Left ventricle myocardium inferior (tissue), 1 donor: ENCODE measurements at places on chromosomes 12 and 14. TPM values are rescaled to one million over a fixed set of nuclear protein-coding genes. Genes with fewer than 3 reads are reported as not detected.

NRXN3 gene
- 1.2 TPM for total RNA-seq

DNA sequence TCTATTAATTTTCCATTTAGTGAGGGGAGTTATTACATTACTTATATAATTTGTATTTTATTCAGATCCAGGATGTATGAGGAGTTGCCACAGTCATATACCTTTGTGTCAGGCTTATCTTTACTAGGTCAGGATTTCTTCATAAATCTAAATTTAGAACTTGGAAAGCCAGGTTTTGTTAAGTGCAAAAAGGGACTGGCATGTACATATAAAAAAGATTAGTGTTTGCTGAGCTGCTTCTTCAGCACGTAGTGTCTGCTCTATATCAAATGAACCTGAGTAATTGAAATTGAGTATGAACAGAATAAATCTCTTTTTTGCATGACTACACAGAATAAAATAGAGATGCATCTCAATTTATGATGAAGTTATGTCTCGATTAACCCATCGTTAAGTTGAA lies 157.4 kb downstream of the NUBPL start:
- H3K27me3 ChIP-seq, result no peaks in the 10 kb centered on the region
- H3K4me1 ChIP-seq, result peaks cover 23% of the 10 kb centered on the region
- peak overlapping the region; percentile 62 for H3K27ac ChIP-seq
- no peak for DNase-seq
- no peaks in the 10 kb centered on the region for H3K36me3 ChIP-seq
- H3K4me3 ChIP-seq, result peak overlapping the region; percentile 9

DNA sequence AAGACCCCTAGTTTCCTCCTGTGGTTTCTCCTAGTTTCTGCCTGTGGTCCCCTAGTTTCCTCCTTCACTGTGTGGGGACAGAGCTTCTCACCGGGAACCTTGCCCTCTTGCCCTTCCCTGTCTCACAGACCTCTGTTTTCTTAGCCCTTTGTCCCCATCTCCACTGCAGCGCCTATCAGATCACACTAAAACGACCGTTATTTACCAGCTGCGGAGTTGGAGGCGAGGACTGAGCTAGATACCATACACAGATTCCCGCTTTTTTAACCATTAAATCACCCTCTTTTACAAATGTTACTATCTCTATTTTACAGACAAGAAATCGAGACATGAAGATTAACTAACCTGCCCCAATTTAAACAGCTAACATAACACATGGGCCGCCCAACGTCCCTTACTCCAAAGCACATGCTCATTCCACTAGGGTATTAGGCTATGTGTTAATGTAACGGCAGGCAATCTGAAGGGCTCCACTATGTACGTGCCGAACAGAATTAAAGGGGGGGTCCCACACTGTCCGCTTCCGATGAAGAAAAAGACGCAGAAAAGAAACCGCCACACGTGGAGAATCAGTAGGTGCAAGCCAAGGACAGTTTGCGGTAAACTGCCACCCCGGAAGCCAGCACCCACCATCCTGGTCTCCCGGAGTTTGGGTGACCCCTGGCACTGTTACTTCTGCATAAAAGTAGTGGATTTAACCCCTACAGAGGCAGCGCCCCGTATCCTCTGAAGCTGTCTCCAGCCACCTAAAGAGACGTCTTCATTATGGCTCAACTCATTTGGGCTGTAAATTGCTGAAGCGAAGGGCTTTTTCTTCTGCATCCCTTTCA lies 1.9 kb upstream of the FKBP4 start:
- H3K4me3 ChIP-seq, result no peak overlapping the region
- peaks cover 35% of the 10 kb centered on the region for H3K4me1 ChIP-seq
- no peak overlapping the region for H3K27ac ChIP-seq
- DNase-seq, result no peak
- H3K36me3 ChIP-seq, result peaks cover 3% of the 10 kb centered on the region

DNA sequence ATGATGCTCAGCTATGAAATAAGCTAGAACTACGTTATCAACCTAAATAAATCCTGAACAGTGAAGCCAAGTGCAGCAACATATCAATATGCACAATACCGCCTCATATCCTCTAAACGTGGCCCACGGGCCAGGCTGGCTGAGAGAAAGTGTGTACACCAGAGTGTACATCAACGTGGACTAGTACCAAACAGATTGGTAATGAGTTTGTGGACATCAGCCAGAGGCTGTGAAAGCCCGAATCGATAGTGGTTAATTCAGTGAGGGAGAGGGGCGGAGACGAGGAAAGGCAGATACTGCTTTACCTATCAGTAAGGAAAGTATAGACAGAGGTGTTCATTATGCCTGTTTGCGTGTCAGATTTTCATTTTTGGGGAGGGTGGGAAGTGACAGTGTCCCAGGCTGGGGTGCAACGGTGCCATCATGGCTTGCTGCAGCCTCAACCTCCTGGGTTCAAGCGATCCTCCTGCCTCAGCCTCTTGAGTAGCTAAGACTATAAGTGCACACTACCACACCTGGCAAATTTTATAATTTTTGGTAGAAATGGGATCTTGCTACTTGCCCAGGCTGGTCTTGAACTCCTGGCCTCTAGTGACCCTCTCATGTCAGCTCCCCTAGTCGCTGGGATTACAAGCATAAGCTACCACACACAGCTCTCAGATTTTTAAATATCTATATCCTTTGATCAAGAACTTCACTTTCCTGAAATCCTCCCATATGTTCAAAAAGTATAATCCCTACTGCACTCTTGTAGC lies 50.1 kb downstream of the ANAPC7 start:
- no peaks in the 10 kb centered on the region for H3K27me3 ChIP-seq
- DNase-seq, result no peak
- no peak overlapping the region for H3K4me3 ChIP-seq

- no peak for DNase-seq
- H3K36me3 ChIP-seq, result no peaks in the 10 kb centered on the region
- H3K4me3 ChIP-seq, result no peak overlapping the region
- no peaks in the 10 kb centered on the region for H3K27me3 ChIP-seq
These were observed 417.6 kb downstream of the PCNX1 start for GRCh38 chr14:71324767-71325272.
